ENCODE measurements at places on chromosomes 7 and 10.

DNA sequence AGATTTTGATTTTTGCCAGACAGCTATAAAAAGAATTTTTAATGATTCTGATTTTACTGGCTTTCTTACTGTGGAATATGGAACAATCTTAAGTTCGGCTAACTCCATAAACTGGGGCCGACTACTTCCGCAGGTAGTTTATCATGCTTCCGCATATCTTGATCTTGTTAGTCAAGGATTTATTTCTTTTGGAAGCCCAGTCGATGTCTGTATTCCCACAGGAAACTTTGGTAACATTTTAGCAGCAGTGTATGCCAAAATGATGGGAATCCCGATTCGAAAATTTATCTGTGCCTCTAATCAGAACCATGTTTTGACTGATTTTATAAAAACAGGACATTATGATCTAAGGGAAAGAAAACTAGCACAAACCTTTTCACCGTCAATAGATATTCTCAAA is 8.1 kb downstream of the THNSL1 start:
- no peak for DNase-seq

GRCh38 chr7:73738220-73738611 is 386 bp downstream of the ABHD11 start:
- peak; percentile 39 for DNase-seq

DNA sequence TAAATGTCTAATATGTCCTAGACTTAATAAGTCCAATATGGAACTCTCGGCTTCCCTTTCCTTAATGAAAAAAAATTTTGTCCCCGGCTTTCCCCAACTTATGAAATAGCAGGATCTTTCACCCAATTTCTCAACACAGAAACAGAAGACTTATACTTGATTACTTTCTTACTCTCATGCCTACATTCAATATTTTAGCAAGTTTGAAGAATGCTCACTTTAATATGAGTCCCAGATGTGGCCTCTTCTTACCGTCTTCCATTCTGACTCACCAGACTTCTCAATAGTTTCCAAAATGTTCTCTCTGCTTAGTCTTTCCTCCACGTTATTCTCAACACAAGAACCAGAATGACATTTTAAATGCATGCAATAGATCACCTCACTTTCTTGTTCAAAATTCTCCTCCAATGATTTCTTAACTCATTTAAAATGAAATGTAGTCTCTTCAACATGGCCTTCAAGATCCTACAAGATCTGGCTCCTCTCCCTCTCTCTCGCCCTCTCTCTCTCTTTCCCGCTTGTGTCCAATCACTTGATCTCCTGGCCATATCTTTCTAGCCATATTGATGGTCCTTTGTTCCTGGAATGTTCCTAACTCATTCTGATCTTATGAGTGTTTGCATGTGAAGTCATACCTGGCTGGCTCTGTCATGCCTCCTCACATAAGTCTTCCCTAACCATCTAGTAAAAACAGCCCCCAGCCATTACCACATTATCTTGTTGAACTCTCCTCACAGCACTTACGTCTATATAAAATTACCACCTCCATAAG is 119.7 kb upstream of the FAM3C start:
- no peak for DNase-seq

- DNase-seq: no peak
Observed at GRCh38 chr7:130394421-130395195, 14.3 kb downstream of the CPA1 start.

GRCh38 chr7:99340659-99341058 is 15.0 kb downstream of the ARPC1A start:
- no peak for DNase-seq

GRCh38 chr7:15168489-15168888 is 265.9 kb upstream of the DGKB start:
- no peak for DNase-seq

DNA sequence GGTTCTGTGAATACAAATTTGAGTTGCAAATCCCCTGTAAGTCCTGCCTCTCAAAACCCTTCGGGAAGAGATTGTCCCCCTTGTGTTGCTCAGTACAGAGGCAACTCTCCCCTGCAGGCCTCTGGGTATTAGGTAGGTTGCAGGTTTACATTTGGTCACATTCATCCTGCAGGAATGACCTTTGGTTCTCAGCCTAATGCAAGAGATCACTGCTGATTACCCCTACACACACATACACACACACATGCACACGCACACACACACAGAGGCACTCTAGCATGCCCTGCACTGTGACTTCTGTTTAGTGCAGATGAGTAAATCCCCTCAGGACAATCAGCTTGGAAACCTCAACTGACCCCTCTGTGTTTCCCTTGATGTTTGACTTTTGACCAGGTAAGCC is 69.2 kb downstream of the C10orf67 start:
- DNase-seq: no peak

- DNase-seq: no peak
Observed at GRCh38 chr10:63197344-63198092, 64.4 kb downstream of the NRBF2 start.

GRCh38 chr10:97701438-97702069 is 12.0 kb upstream of the MARVELD1 start:
- DNase-seq: no peak

DNA sequence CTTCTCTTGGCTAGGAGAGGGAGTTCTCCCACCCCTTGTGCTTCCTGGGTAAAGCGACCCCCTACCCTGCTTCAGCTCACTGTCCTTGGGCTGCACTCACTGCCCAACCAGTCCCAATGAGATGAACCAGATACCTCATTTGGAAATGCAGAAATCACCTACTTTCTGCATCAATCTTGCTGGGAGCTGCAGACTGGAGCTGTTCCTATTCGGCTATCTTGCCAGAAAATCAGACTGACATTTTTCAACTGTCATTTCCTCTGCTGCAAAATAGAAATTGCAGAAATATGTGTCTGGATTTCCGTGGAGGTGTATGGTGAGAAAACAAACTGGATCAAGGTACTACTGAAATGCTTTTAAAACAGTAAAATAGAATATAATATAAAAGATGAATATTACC is 43.0 kb upstream of the CYP2C18 start:
- no peak for DNase-seq

DNA sequence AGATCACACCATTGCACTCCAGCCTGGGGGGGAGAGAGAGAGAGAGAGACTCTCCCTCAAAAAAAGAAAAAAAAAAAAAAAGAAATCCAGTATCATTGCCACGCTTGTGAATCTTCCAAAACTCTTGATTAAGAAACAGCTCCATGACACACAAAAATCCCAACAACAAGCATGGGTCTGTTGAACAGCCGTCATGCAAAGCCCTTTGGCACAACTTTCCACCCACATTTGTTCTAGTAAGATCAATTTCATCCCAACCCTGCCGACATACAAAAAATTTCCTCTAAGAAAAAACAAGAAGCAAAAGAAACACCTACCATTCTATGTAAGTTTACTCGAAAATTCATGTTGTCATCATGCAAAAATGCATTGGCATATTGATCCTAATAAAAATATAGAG is 62.8 kb downstream of the ARMH3 start:
- DNase-seq: no peak

DNA sequence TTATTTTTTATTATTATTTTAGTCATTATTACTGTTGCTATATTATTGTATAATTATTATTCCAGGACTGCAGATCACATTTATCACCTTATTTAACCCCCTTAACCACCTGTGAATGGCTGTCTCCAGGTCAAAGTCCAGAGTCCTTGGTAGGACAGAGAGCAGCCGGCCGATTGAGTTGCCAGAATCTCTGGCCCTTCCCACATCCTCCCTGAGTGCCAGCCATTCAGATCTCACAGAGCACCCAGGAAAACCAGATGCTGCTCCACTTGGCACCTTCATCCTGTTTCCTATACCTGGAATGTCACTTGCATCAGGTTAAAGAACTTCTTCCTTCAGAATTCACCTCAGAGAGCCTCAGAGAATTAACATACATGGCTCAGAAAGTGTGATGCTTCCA is 101.1 kb downstream of the ELAPOR2 start:
- DNase-seq: no peak

DNA sequence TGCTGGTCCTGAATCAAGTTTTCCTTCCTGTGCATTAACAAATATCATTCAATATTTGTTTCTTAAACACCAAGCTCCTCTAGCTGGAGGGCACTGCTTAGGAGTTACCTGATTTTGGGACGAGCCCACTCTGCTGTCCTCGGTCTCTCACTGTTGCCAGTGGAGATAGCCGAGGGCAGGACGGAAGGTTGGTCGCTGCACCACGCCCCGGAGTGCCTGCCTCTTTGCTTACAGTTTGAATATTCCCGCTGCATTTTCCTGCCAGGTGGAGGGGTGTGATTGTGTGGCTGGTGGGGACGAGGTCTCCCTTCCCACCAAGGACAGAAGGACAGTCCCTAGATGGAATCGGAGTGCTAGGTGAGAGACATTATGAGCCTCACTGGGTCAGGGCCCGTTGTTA is 201.5 kb downstream of the DNAJB6 start:
- no peak for DNase-seq

DNA sequence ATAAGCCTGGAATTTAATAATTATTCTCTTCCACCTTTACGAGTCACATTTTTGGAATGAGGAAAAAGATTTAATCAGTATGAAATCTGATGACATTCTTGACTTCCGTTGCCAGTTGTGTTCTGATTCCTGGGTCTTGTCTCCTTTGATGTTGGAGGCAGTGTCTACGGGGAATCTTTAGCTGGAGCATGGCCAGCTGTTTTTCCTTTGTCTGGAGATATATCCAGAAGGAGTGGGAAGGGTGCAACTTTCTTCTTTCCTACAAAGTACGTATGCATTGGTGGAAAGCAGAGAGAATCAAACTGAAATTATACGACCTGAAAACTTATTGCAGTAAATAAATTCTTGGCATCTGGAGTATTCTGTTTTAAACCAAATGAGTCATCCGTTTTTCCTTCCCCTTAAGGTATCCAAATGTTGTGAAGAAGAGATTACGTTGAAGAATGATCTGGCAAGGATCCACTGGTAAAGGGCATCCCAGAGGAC is 6.9 kb upstream of the GNG11 start:
- no peak for DNase-seq

DNA sequence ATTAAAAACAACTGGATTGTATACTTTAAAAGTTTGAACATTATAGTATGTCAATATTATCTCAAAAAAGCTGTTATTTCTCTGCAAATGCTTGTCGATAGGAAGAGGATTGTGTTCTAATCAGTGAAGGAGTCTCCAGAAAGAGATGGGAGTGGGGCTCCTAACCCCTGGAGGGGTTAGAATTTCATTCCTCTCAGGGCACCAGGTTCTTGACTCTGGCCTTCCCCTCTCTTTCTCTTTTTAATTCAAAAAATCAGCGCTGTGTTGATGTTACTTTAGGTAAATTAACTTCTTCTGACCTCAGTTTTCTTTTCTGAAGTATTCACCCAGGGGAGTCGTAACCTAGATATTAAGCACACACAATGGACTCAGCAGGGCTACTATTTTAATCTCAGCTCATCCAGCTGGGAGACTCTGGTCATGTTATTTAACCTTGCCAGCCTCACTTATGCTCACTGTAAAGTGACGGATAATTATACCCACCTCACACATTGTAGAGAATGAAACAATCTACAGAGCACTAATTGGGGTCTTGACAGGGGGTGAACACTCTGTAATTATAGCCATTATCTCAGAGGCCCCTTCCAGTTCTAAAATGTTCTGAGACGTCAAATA is 59.4 kb downstream of the GCC1 start:
- DNase-seq: no peak

- no peak for DNase-seq
Observed at GRCh38 chr10:74373059-74373458, 222.0 kb downstream of the ADK start.

DNA sequence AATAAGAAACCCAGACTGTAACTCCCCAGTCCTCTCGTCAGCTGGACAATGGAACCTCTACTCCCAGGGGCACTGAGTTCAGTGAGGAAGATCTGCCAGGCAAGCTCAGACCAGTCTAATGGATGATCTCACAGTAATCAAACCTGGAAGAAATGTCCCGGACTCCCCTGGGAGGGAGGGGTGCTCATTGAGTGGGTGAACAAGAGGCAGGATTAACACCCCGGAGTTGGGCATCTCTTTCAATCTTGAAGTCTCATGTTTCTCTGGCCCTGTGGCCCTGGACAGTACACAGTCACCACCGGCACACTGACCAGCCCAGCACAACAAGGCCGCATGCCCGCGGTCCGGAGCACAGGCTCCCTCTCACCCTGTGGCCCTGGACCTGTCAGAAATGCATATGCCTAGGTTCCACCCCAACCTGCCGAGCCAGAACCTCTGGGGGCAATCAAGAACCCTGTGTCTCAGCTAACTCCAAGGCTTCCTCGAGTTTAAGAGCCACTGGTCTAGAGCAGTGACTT is 27.8 kb downstream of the CXCL12 start:
- no peak for DNase-seq

DNA sequence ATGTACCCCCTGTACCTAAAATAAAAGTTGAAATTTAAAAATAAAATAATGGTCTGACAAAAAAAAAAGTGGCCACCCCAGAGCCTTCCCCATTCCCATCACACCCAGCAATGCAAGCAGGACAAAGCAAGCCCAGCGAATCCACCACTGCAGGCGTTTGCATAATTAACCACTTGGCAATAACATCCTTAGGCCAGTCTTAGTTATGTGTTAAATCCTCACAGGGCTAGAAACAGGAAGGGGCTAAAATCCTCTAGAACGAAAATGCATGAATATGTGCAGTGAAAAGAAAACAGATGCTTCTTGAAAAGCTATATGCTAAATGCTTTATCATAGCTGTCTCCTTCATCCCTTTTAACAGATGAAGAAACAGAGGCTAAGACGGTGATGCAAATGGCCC is 229.7 kb downstream of the GRID1 start:
- DNase-seq: no peak

- no peak for DNase-seq
Observed at GRCh38 chr10:59741048-59741447, 12.2 kb downstream of the MRLN start.

GRCh38 chr10:80211786-80212185 is 6.4 kb upstream of the ANXA11 start:
- no peak for DNase-seq

DNA sequence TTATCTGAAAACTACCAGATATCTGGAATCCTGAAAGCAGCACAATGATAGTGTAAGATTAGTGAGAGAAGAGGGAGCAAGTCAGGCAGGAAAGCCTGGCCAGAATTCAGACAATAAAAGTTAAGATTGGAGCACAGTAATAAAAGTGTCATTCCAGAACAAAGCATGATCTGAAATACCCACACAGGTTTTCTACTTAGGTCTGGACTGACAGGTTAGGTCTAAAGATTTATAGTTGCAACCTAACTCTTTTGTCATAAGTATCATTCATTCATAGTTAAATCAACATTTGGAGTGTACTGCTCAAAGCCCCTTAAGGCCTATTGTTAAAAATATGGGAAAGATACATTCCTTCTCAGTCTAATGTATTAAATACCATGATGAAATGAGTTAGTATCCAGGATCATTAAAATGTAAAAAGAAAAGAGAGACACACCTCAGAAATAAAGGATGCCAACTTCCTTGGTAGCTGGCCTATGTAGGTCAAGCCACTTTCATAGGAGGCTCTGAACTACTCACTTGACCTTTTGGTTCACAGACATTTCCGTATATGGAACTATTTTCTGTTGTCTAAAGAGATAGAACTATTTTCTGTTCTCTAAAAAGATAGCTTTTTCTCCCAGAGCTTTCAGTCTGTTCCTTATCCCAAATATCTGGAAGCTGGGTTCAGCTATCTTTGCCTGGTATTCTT is 105.2 kb downstream of the FAS start:
- no peak for DNase-seq
